Activated CD4-positive, CD25-positive, alpha-beta regulatory T cell (primary cell): ENCODE measurements at places on chromosomes 12 and 14.

- DNase-seq, result no peak
Measured at GRCh38 chr12:30399859-30400258, 295.8 kb downstream of the IPO8 start.

GRCh38 chr14:69928111-69928523 lies 48.9 kb downstream of the SMOC1 start:
- DNase-seq, result no peak

- DNase-seq, result no peak
Measured at GRCh38 chr14:75234173-75235115, 44.2 kb upstream of the FOS start.

GRCh38 chr14:71526388-71526787 lies 405.8 kb upstream of the RGS6 start:
- no peak for DNase-seq

- DNase-seq, result no peak
Measured at GRCh38 chr14:94320243-94320642, 2.9 kb downstream of the SERPINA6 start.

GRCh38 chr12:55996201-55996714 lies 818 bp upstream of the SUOX start:
- peak; percentile 42 for DNase-seq

DNA sequence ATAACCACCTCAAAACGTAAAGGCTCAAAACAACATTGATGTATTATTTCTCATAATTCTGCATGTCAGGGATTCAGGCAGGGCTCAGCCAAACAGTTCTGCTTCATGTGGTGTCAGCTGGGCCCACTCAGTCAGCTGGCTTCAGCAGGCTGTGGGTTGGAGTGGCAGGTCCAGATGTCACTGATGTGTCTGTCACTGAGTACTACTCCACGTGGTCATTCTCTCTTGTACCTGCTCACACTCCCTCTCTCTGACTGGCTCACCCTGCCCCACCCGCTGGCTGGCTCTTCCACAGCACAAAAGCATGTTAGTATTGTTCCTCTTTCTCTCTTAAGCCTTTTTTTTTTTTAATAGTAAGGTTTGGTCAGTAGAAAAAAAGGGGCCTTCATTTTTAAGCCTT lies 182.4 kb downstream of the DICER1 start:
- DNase-seq, result no peak

DNA sequence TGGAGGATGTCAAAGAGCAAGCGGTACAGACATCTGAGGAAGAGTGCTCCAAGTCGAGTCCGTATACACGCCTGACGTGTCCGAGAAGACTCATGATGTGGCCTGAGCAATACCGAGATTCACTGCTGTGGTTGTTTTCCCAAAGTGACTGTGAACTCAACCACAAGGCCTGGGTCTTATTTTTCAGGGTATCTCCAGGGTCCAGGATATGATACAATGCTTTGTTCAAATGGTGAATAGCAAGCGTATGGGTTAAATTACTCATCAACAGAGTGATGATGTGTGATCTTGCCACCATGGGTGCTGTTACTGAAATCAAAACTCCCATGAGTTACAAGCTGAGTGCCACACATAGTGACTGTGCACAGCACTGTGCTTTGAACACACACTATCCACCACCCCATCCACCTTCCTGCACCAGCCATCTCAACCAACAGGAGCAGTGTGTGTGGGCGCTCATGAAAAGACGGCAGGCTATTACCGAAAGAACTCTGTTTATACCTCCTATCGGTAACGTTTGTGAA lies 109.6 kb downstream of the BCAT1 start:
- DNase-seq, result peak; percentile 35

- DNase-seq, result no peak
Measured at GRCh38 chr14:63448841-63449240, 94.3 kb downstream of the PPP2R5E start.

DNA sequence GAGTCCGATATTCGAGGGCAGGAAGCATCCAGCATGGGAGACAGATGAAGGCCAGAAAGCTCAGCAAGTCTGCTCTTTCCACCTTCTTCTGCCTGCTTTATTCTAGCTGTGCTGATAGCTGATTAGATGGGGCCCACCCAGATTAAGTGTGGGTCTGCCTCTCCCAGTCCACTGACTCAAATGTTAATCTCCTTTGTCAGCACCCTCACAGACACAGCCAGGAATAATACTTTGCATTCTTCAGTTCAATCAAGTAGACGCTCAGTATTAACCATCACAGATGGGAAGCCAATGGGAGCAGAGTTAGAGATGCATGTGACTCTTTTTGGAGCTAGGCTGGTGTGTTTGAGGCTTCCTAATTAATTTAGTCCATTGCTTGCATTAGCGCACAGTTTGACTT lies 17.0 kb downstream of the C12orf75 start:
- DNase-seq, result no peak

DNA sequence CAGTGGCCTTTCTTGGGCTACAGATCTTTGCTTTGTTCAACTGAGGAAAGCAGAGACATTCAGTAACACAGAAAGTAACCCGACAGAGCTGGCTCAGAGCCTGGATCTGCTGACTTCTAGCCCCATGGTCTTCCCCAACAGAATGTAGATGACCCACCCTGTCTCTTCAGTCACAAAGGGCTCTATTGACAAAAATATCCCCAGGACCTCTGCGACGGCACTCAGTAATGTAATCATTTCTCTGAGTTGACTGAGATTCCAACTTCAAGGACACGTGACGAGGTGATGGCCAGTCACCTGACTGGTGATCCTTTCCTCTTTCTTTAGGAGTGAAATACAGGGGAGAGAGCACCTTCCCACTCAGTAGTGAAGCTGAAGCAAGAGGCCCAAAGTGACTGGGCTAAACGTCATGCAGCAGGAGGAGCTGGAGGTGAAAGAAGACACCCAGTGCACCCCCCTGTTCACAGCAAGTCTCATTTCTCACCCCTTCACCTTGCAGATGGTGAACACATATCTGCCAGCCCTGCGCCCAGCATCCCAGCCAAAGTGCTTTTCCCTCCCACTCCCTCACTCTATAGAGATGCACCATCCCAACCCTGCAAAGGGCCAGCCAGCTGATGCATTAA lies 179.2 kb upstream of the EGLN3 start:
- DNase-seq, result no peak

GRCh38 chr12:108610856-108611605 lies 13.1 kb upstream of the TMEM119 start:
- DNase-seq, result no peak

GRCh38 chr14:97218691-97219430 lies 421.7 kb downstream of the VRK1 start:
- no peak for DNase-seq

DNA sequence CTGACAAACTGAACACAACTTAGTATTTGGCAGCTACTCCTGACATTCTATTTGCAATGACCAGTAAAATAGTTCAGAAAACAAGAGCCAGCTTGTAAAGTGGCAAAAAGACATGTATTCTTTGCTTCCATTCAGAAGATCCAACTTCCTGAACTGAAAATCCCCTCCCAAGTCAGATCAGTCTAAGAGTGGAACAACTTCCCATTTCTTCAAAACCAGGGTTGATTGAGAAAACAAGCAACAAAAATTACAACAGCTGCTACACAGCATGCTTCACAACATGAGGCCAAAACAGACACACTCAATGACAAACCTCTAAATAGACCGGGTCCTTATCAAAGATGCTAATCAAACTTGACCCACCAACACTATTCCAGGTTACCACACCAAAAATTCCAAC lies 40.3 kb downstream of the CIT start:
- DNase-seq, result no peak

GRCh38 chr12:62737615-62738014 lies 197.3 kb downstream of the PPM1H start:
- no peak for DNase-seq
